Activated T-helper 1 cell treated with anti-CD3 and anti-CD28 coated beads, Interleukin-2, amount 50 U/mL, for 16 hours (primary cell): ENCODE measurements at places on chromosomes 7 and 10.
A peak's percentile ranks its signal among the peaks of the same experiment; 100 is the strongest.

GRCh38 chr10:21080261-21080660 is 183.2 kb upstream of the NEBL start:
- DNase-seq, result no peak

DNA sequence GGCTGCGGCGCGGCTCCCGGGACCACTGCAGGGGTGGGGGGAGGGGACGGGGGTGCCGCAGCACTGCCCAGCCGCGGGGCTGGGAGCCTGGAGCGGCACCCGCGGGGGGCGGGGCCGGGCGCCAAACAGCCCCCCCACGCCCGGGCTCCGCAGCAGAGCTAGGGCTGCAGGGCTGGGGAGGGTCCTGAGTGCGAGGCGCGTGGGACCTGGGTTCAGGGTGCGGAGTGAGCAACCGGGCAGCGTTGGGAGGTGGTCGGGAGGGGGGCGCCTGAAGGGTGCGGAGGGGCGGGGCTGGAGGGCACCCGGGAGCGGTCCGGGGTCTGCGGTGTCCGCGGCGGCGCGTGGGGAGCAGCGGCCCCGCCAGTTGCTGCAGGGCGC is 528 bp downstream of the CAMK2G start:
- no peak for DNase-seq

- DNase-seq, result no peak
Observed at GRCh38 chr10:97117372-97117771, 68.4 kb downstream of the SLIT1 start.

- peak; percentile 6 for DNase-seq
Observed at GRCh38 chr10:14325325-14325955, 5.3 kb downstream of the FRMD4A start.

DNA sequence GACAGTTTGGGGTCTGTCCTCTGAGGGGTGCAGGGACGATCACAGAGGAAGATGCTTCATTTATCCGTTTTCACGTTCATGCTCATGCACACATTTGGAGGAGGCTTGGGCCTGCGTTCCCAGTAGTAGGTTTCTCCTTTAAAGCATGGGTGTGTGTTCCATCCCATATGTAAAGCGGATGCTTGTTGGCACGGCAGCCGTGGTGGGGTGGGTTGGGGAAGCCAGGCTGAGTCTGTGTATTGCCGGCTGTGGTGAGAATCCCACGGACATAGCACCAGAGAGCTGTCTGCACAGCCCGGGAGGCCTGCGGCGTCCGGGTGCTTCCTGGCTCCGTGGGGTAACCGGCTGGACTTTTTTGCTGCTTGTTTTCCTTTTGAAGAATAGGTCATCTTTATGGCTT is 440 bp downstream of the JAKMIP3 start:
- DNase-seq, result no peak

DNA sequence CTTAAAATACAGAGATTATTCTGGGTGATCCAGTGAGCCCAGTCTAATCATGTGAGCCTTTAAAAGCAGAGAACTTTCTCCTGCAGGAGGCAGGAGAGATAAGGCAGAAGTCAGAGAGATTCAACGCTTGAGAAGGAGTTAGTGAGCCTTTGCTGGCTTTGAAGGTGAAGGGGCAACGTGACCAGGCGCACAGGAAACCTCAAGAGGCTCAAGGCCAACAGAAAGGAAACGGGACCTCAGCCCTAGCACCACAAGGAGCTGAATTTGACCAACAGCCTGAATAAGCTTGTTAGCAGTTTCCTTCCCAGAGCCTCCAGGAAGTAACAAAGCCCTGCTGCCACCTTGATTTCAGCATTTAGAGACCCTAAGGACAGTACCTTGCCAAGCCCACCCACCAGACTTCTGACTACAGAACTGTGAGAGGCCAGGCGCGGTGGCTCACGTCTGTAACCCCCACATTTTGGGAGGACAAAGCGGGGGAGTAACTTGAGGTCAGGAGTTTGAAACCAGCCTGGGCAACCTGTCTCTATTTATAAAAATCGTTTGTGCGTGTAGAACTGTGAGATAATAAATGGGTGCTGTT is 87.3 kb upstream of the KAT6B start:
- no peak for DNase-seq

DNA sequence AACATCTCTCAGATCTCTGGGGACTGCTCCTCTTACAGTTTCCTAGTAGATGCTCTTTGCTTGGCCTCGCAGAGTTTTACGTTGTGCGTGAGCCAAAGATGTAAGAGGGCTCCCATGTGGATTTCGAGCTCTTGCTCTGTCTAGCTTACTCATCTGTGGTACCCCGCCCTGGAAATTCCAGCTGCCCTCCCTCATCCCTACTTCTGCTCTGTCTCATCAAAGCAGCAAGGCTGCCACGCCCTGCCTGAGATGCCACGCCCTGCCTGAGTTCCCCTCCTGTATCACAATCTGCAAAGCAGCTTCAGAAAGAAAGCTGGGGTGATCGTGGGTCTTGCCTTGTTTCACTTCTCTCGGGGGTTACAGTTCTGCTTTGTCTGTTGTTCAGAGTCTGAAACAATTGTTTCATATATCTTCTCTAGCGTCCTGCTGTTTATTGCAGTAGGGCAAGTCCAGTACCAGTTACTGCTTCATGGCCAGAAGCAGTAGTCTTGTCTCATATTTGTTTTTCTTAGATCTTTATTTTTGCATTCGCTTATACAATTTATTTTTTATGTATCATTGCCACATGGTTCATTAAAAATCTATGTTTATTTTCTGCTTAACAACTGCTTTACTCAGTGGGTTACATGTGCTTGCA is 36.1 kb upstream of the CCNY start:
- no peak for DNase-seq

GRCh38 chr7:135756191-135756590 is 7.6 kb upstream of the FAM180A start:
- no peak for DNase-seq

DNA sequence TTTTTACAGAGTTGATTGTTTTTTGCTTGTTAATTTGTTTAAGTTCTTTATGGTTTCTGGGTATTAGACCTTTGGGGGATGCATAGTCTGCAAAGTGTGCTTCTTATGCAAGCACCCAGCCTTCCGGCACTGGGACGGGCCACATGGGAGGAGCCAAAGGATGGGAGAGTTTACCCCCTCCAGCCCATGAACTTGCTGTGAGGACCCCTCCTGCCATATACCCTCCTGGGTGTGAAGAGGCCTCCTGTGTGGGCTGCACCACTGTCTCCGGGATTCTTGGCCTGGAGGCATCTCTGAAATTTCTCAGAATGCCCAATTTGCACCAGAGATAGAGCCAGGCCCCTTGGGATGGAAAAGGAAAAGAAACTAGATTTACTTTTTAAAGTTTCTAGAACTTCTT is 150.7 kb downstream of the MGMT start:
- no peak for DNase-seq

GRCh38 chr7:8386926-8387550 is 46.4 kb upstream of the NXPH1 start:
- no peak for DNase-seq

DNA sequence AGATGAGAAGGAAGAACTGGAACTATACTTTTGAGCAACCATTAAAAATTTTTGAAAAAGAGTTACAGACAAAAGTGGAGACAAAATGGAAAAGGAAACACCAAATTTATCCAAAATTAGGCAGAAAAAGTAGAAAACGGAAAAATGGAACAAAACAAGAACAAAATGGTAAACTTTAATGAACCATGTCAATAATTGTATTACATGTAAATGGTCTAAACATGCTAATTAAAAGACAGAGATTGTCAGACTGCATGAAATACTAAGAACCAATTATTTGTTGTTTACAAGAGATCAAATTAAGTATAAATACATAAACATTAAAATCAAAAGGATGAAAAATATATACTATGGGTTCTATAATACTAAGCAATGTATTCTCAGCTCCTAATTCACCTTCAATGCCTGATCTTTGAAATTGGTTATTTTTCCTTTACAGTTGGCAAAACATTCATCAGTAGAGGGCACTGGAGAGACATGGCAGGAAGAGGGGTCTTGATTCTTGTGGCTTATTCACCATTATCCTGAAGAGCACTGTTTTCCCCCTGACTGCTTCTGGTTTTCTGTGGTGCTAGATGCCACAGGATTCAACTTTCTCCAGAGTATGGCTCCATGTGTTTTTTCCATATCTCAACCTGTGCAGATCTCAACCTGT is 124.9 kb downstream of the ELFN1 start:
- DNase-seq, result no peak

DNA sequence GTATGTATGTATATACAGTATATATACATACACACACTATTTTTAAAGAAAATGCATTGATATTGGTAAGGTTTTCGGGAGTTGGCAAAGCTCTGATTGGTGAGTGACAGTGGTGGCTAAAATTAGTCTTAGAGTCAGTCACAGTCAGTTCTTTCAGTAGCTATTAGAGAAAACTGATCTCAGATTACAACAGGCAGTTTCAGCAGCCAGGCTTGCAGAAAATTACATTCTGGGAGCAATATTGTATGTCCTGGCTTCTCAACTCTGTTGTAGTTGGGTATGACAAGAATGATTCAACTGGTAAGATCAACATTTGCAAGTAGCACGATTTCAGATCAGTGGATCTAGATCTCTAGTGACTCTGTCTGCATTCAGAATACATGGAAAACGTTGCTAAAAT is 897.9 kb upstream of the AUTS2 start:
- DNase-seq, result no peak

- DNase-seq, result no peak
Observed at GRCh38 chr7:105269397-105269796, 119.3 kb downstream of the SRPK2 start.

DNA sequence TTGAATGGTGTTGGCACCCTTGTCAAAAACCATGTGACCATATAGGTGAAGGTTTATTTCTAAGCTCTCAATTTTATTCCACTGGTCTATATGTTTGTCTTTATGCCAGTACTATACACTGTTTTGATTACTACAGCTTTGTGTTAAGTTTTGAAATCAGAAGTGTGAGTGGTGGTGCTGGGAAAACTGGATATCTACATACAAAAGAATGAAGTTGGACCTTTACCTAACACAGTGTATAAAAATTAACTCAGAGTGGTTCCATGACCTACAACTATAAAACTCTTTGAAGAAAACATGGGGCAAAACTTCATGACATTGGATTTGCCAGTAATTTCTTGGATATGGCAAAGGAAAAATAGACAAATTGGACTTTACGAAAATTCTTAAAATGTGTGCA is 112.2 kb downstream of the NRF1 start:
- no peak for DNase-seq

GRCh38 chr7:934469-935163 is 19.9 kb downstream of the ADAP1 start:
- no peak for DNase-seq

- no peak for DNase-seq
Observed at GRCh38 chr10:12803776-12804175, 197.7 kb downstream of the CCDC3 start.

DNA sequence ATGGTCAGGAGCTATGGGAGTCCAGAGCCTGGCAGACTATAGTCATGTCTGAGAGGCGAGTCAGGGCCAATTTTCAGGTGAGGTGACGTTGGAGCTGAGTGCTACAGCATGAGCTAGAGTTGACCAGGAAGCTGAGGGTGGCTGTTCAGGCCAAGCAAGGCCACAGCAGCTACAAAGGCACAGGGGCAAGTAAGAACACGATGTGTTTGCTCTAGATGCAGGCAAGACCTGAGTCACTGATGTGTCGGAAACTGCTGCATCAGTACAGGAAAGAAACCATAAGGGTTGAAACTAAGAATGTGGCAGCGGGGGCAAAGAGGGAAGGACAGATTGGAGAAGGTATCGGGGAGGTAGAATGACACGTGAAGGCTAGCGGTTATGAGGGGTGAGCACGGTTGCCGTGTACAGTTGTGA is 11.8 kb upstream of the RRP12 start:
- peak; percentile 34 for DNase-seq

GRCh38 chr7:66627151-66627681 is 1.5 kb upstream of the KCTD7 start:
- no peak for DNase-seq
